ENCODE measurements at places on chromosomes 6 and 20.

- DNase-seq: no peak
Observed at GRCh38 chr20:3021327-3021726, 22.1 kb upstream of the GNRH2 start.

GRCh38 chr6:45388328-45388727 is 10.6 kb upstream of the SUPT3H start:
- DNase-seq: no peak

- peak; percentile 93 for DNase-seq
Observed at GRCh38 chr6:13302751-13303667, 25.3 kb downstream of the TBC1D7 start.

- no peak for DNase-seq
Observed at GRCh38 chr6:116381000-116381399, 10.3 kb downstream of the DSE start.

- DNase-seq: no peak
Observed at GRCh38 chr20:2213401-2213800, 82.4 kb upstream of the TGM3 start.

DNA sequence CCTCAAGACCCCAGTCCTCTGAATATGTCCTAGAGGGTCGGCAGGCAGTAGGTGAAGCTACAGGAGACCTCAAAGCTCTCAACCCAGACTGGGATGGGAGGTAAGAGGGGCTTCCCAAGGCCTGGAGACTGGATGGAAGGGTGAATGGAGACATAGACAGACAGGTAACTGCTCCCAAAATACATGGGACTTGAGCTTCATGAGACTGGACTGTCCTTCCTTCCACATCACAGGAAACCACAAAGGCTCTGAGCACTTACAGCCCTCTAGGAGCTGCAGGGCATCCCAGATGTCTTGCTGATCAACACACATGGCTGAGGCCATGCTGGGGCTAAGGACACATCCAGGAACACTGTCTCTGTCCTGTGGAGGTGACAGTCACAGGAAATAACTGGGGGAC is 11.6 kb downstream of the HSPA12B start:
- DNase-seq: no peak

DNA sequence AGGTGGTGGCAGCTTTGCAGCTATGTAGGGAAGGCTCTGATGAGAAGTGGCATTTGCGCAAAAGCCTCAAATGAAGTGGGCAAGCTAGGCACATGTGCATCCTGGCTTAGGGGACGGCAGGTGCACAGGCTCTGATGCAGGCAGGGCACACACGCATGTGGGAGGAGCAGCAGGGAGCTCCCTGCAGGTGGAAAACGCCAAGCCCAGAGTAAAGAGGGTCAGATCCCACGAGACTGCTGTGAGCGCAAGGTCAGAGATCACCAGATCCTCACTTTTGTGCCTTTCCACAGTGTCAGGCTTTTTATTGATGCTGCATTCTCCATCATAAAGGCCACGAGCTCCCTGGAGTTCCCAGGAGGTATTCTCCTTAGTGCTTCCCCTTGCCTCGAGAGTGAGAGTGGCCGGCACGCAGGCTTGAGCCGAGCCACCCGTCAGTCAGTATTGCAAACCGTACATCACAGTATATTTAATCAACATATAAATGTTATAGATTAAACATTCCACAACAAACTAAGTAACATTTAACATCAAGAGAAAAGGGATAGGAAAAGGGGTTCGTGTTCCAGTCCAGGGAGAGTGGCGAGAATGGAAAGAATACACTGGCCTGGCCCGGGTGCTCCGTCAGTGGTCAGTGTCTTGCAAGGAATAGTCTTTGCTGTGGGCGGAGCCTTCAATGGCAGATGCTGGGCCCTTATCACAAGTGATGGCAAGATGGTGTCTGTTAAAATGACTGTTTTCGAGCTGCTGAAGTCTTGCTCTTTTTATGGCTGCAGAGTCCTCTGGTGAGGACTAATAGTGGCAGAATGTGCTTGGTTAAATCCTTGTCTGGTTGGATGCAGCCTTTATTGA is 109.4 kb downstream of the SYNDIG1 start:
- no peak for DNase-seq

DNA sequence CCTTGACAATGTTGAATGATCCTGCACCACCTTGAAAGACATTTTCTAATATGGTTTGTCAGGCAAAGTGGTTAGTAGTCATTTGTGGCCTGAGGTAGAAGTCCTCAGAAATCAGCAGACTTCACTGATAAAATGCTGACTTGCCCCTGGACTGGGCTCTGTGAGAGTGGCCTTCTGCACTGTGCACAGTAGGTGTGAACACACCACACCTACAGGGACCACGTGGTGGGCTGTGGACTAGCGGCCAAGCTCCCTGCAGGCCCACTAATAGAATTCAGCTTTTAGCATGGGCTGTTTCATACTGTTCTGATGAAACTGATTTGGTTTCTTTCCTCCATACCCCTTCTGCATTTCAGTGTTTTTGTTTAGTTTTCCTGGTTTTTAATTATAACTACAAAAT is 7.3 kb downstream of the BPHL start:
- DNase-seq: no peak
